ENCODE measurements at places on chromosomes 16 and 17.

DNA sequence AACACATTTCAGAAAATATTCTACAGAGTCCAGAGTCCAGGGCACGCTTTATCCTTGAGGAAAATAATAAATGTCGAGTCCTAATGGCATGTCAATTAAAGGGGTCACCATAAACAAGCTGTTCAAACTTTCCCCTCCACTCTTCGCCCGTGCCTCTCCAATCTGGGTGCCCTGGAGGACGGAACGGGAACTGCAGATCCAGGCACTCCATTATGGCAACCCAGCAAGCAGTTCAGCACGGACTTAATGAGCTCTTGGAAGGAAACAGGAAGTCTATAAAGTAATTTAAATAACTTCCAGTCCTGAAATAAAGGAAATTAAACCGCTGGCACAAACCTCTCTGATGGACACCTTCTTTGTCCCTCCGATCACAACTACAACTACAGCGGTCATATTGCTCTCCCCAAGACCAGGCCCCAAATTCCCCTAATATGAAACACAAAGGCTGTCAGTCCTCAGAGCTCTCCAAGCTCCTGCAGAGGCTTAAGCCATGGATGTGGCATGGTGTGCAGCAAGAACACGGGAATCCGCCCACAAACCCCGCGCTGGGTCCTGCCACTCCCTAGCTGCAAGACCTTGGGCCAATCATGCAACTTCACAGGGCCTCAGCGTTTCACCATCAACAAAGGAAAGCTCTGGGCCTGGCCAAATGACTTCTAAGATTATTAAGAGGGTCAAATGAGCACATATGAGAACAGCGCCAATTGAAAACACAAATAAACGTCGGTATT, 52.6 kb downstream of the ZFHX3 start:
- no peak for DNase-seq

GRCh38 chr17:40545660-40546059, 19.6 kb downstream of the CCR7 start:
- no peak for DNase-seq

GRCh38 chr17:8829036-8829941, 30.1 kb upstream of the MFSD6L start:
- DNase-seq = no peak

DNA sequence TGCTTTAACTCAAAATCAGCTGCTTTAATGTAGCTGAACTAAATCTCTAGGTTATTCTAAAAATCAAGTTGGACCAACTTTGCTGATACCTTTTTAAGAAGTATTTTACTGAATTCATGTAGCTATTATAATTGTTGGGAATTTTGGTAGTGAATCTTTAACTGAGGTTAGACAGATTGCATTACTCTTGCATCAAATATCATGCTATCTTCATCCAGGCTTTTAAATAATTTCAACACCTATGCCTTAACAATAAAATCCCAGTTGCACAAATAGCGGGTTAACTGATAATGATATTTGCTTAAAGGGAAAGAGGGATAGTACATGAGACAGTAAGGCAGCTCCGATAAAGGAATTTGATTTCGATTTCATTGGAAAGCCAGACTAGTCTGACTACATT, 241.3 kb upstream of the TBX2 start:
- no peak for DNase-seq

DNA sequence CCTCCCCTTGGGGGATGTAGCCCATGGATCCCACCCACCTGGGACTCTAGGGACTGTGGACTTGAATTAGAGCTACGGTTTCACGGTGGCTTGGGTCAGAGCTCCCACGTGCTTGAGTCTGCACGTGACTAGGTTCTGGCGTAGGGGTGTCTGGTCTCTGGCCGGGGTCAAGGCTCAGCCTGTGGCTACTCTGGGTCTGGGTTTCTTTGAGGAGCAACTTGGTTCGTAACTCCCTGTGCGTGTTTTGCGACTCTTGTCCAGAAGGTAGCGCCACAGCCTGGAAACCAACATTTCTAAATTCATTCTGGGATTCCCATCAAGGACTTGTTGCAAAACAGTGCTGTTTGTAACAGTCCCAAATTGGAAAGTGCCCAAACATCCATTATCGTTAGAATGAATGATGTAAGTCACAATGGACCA, 470 bp upstream of the GGT6 start:
- DNase-seq = no peak

GRCh38 chr17:44556166-44556831, 985 bp upstream of the FZD2 start:
- DNase-seq = no peak

DNA sequence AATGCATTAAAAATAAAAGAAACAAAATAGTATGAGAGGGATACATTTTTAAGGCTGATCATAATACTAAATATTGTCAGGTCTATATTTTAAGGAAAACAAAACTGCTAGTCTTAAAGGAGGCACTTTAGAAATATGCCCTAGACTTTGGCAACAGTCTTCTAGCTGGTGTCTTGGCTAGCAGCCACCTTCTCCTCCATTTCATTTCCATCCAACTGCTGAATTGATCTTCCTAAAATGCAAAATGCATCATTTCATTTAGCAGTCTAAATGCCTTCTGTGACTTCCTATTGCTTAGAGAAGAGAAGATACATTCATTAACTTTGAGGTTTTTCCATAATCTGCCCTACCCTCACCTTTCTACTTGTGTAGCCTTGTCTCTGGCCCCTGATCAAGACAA, 1404.1 kb downstream of the CDH11 start:
- no peak for DNase-seq

- no peak for DNase-seq
These were observed 275.2 kb upstream of the RBFOX1 start for GRCh38 chr16:7057458-7057857.

GRCh38 chr16:85446951-85447692, 166.0 kb upstream of the GSE1 start:
- no peak for DNase-seq

- no peak for DNase-seq
These were observed 11.5 kb downstream of the NHERF1 start for GRCh38 chr17:74759941-74760340.

DNA sequence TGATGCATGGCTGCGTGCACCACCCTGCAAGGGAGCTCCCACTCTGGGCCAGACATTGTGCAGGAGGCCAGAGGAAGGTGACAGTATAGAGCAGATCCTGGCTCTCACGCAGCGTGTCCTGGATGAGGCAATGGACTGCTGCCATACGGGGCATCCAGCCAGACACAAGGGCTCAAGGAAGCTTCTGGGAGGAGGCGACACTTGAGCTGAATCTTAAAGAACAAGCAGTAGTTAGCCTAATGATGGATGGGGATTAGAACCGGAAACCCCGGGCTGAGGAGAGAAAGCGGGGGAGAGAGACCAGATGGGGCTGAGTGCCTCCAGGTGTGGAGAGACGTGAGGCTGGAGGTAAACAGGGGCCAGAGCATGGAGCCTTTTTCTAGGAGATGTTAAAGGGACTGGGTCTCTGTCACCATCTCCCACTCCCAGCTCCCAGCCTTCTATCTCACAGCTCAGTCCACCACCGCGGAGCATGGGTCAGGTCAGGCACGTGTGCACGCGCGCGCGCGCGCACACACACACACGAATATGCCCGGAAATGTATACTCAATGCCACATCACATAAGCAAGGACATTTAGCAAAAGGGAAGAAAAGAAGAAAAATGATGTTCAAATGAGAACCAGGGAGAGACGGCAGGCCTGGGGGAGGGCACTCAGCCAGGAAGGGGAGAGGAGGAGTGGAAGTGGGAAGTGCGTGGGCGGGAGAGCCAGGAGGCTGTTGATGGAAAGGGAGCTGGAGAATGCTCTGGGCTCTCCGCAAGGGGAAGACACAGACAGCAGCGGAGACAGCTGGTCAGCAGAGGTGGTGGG, 46.3 kb downstream of the CCDC42 start:
- no peak for DNase-seq

All from cerebellar nuclear complex (tissue), 1 donor.